ENCODE measurements at places on chromosomes 2 and 18.

DNA sequence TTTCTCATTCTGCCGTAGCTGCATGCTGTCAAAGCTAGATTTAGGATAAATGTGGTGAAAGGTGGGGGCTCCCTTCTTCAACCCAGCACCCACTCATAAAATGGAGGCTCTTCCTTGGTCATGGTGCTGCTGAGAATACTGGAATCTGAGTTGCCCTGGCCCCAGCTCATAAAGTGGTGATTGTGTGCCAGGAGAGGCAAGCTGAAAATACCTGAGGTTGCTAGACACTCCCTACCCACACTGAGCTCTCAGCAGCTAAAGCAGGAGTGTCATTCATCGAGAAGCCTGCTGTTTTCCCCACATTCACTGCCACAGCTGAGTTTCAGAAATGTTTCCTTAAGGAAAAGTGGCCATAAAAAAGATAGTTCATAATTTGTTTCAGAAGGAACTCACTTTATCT is 297.1 kb upstream of the RBMS1 start:
- DNase-seq, result no peak

DNA sequence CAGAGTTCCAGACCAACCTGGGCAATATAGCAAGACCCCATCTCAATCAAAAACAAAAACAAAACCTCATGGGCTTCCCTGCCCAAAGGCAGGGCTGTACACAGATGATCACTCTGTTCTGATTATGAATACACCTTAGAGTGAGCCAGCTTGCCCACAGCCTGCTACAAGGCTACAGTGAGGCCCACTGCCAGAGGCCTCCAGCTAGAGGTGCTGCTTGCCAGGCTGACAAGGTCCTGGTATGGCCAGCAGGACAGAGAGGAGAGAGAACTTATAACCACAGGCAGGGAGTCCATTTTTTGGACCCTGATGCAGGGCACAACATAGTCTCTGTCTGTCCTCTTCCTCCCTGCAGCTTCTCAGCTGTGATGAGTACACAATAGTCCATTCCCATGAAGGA is 41.5 kb downstream of the KANSL3 start:
- DNase-seq, result no peak

DNA sequence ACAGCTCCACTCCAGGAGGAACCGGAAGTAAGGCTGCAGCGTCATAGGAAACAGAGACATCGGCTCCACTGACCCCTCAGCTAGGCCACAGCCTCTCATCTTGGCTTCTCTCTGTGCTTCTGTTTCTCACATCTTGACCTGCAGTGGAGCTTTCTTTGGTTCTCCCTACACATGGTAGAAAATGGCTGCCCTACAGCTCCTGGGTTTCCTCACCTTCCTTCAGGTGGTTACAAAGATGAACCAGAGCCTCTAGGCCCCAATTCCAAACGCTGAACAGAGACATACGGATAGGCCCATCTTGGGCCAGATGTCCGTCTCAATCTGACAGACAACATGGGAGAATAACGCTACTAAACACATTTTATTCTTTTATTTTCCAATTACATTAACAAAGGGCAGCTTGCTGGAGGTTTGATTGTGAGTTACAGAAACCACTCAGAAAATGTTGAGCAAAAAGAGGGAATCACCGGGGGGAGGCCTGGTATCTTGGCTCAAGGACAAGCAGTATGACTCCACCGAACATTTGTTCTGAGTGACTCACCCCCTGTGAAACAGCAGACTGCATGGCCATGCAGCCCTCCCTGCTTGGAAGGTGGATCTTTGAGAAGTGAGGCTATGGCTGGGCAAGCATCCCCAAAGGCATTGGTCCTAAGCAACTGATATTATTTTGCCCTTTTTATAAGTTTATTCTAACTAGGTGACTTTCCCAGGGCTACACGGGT is 303.5 kb downstream of the CDCA7 start:
- peak; percentile 96 for DNase-seq

DNA sequence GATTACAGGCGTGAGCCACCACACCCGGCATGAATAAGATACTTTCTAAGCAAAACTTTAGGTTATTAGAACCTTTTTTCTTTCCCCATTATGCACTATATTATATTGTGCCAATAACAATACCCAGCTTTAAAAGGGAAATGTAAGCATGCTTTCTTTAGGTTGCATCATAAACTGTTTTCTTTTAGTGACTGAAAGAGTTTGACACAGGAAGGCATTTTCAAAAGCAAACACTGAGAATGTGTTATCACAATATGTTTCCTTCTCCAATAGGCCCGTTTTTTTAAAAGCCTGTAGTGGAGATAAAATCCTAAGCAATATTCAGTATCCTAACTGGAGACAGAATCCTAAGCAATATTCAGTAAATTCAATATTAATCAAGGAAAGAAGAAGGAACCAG is 16.7 kb upstream of the EPB41L5 start:
- no peak for DNase-seq

DNA sequence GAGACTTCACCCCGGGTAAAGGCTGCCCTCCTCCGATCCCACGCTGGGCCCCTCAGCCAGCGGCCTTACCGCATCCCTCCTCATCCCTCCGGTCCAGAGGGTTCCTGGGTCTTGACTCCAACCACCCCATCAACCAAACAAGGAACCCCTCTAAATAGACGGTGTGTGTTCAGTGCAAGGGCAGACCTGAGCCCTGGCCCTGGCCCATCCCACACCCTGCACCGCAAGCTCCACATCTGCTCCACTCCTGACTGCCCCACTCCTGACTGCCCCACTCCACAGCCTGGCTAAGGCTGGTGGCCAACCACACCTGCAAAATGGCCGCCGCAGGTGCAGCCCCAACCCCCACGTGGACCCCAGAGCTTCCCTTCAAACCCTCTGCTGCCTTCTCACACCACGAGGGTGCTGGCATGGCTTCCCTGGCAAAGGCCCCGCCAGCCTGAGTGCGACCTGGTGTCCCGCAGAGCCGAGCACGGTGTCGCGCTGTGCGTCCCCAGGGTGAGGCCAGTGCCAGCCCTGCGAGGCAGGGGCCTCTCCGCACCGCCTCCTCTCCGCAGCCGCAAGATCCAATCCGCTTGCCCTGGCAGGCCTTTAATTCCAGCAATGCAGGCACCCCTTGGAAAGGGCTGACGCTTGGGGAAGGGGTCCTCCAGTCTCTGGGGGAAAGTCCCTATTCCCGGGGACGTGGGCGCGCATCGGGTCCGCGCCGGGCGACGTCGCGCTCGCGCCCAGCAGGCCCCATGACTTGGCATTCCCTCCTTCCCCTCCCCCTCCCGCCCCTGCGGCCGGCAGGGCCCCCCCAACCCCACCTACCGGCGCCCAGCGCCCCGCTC is 1.5 kb downstream of the KIF1A start:
- no peak for DNase-seq

DNA sequence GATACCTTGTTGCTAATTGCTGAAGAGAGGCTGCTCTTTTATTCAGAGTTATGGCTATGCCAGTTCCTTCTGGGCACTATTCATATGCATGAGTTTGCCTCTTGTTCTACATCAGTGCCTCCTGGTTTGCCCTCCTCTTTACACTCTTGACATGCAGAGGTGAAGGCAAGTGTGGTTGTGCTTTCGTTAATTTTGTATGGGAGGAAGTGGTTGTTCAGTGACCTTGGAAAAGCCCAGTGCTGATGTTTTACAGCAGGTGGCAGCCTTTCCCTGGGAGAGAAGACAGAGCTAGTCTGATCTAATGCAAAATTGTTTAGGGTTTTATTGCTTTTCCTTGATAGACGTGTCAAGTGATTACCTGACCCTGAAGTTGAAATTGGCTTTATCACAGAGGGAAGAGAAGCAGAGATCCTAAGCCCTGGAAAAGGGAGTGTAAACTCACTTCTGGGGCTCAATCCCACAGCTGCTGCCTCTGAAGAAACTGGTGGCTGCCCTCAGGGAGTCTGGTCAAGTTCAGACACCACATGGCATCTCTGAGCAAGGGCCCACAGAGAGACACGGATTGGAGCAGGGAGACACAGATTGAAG is 30.5 kb upstream of the VPS54 start:
- peak; percentile 74 for DNase-seq

GRCh38 chr2:67658820-67659219 is 261.7 kb downstream of the ETAA1 start:
- DNase-seq, result no peak

- DNase-seq, result no peak
Measured at GRCh38 chr18:3879836-3880120, 429.8 kb downstream of the TGIF1 start.

DNA sequence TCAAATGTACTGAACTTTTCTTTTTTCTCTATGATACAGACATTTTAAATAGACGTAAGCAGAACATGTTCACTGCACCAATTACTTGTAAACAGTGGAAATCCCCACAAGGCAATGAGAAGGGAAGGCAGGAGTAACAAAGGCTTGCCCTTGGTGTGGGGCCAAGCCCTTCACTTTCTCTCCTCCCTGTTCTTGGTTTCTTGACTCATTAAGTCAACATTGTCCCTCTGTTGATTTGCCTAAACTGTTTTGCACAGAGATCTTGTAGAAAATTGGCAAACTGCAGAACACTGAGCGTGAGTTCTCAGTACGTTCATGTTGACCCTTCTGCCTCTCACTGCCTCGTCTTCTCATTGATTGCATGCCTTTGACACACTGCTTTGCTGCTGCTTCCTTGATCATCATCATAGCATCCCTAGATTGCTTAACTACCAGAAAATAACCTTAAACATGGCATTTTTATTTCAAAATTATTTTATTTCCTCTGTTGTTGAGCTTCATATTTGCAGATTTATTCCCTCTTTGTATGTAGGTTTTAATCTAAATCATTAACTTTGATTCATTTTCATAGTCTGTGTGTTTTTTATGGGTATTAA is 257.7 kb downstream of the PTGR3 start:
- DNase-seq, result peak; percentile 99

GRCh38 chr2:143258126-143258892 is 129.1 kb downstream of the ARHGAP15 start:
- DNase-seq, result no peak
